ENCODE measurements at places on chromosomes 2 and 18.

GRCh38 chr2:237666606-237667005 lies 39.2 kb downstream of the LRRFIP1 start:
- no peak overlapping the region for H3K4me3 ChIP-seq
- no peak overlapping the region for H3K27ac ChIP-seq
- peaks cover 17% of the 10 kb centered on the region for H3K4me1 ChIP-seq
- DNase-seq = no peak
- no peaks in the 10 kb centered on the region for H3K36me3 ChIP-seq

DNA sequence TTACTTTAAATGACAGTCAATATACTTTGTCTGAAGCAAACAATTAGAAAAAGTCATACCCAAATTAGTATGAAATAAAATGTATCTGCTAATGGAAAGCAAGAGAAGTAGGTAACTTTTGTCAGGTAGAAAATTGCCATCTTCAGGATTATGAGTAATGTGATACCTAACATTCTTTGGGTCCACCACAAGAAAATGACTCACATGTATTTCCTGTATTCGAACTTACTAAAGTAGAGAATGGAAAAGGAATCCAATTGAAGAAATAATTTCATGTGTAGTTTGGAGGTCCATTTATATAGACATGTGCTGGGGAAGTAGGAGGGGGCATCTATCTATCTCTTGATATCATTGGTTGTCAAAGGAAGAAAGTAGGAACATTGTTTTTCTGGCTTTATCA lies 636.2 kb upstream of the CHAC2 start:
- H3K4me3 ChIP-seq = no peak overlapping the region
- DNase-seq = no peak
- no peaks in the 10 kb centered on the region for H3K36me3 ChIP-seq
- H3K27ac ChIP-seq = no peak overlapping the region
- no peaks in the 10 kb centered on the region for H3K27me3 ChIP-seq

DNA sequence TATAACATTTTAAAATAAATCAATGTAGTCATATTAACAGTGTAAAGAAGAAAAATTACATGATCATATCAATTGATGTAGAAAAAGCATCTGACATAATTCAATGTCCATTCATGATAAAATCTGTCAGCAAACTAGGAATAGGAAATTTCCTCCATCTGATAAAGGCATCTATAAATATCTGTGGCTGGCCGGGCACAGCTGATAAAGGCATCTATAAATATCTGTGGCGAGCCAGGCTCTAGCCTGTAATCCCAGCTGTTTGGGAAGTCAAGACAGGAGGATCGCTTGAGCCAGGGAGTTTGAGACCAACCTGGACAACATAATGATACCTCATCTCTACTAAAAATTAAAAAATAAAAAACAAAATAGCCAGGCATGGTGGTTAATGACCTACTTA lies 18.1 kb upstream of the RANBP2 start:
- H3K36me3 ChIP-seq = no peaks in the 10 kb centered on the region
- no peak overlapping the region for H3K4me3 ChIP-seq
- no peaks in the 10 kb centered on the region for H3K27me3 ChIP-seq
- no peak overlapping the region for H3K27ac ChIP-seq

DNA sequence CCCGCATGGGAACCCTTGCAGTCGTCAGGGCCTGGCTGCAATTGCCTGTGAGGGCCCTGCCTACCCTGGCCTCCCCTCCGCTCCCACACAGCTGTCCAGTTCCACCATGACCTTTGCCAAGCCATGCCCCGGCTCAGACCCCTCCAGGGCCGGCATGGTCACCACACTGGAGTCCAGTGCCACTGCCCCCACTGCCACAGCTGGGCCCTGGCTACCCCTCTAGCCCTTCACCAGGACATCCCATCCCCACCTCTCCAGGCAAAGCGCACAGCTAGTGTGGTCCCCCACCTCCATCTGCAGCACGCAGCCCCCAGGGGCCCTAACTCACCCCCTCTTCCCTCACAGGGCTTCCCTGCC lies 70.3 kb upstream of the SMAD7 start:
- no peak overlapping the region for H3K27ac ChIP-seq
- H3K4me3 ChIP-seq = no peak overlapping the region
- no peaks in the 10 kb centered on the region for H3K27me3 ChIP-seq
- H3K36me3 ChIP-seq = no peaks in the 10 kb centered on the region

GRCh38 chr18:59957957-59958356 lies 58.2 kb downstream of the PMAIP1 start:
- H3K4me1 ChIP-seq = peaks cover 45% of the 10 kb centered on the region
- no peak for DNase-seq

DNA sequence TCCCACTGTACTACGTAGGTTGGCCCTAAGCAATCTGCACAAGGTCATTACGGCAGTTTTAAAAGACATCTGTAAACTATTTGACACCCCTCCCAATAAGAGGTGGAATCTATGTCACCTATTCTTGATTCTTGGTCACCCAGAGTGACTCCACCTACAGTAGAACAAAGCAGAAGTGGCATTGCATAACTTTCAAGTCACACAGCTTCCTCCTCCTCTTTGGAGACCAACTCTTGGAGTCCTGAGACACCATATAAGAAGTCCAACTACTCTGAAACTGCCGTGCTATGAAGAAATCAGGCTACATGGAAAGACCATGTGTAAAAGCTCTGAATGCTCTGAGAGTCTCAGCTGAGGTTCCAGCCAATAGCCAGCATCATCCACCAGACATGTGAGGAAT lies 253.5 kb upstream of the CDH20 start:
- H3K4me1 ChIP-seq = no peaks in the 10 kb centered on the region
- H3K4me3 ChIP-seq = no peak overlapping the region
- no peaks in the 10 kb centered on the region for H3K27me3 ChIP-seq
- no peak overlapping the region for H3K27ac ChIP-seq
- no peaks in the 10 kb centered on the region for H3K36me3 ChIP-seq

DNA sequence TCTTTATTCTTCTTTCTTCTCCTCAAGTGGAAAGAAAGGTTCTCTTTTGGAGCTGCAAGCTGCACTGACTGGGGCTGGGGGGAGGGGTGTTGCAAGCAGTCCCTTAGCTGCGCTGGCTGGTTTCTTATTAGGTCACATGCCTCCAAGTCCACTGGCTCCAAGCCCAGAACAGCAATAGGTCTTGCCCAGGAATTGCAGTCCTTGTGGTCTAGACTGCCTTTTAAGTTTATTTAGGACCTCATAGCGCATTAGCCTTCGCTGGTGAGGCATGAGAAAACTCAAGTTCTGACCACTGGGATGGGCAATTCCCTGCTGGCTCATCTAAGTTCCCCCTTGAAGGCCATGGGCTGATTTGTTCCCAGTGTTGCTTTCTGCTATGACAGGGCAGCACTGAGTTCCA lies 138.6 kb upstream of the SCN7A start:
- DNase-seq = no peak
- no peak overlapping the region for H3K4me3 ChIP-seq
- H3K4me1 ChIP-seq = no peaks in the 10 kb centered on the region
- no peaks in the 10 kb centered on the region for H3K36me3 ChIP-seq
- no peak overlapping the region for H3K27ac ChIP-seq
- no peaks in the 10 kb centered on the region for H3K27me3 ChIP-seq

- H3K4me1 ChIP-seq = peaks cover 12% of the 10 kb centered on the region
- H3K4me3 ChIP-seq = no peak overlapping the region
- H3K36me3 ChIP-seq = peaks cover 2% of the 10 kb centered on the region
- DNase-seq = no peak
- no peak overlapping the region for H3K27ac ChIP-seq
Observed at GRCh38 chr2:177348118-177348654, 44.4 kb upstream of the AGPS start.

GRCh38 chr2:174794851-174795374 lies 30.6 kb upstream of the CHRNA1 start:
- no peak overlapping the region for H3K4me3 ChIP-seq
- DNase-seq = no peak
- H3K4me1 ChIP-seq = no peaks in the 10 kb centered on the region
- H3K27ac ChIP-seq = no peak overlapping the region
- peaks cover 4% of the 10 kb centered on the region for H3K27me3 ChIP-seq
- H3K36me3 ChIP-seq = no peaks in the 10 kb centered on the region

DNA sequence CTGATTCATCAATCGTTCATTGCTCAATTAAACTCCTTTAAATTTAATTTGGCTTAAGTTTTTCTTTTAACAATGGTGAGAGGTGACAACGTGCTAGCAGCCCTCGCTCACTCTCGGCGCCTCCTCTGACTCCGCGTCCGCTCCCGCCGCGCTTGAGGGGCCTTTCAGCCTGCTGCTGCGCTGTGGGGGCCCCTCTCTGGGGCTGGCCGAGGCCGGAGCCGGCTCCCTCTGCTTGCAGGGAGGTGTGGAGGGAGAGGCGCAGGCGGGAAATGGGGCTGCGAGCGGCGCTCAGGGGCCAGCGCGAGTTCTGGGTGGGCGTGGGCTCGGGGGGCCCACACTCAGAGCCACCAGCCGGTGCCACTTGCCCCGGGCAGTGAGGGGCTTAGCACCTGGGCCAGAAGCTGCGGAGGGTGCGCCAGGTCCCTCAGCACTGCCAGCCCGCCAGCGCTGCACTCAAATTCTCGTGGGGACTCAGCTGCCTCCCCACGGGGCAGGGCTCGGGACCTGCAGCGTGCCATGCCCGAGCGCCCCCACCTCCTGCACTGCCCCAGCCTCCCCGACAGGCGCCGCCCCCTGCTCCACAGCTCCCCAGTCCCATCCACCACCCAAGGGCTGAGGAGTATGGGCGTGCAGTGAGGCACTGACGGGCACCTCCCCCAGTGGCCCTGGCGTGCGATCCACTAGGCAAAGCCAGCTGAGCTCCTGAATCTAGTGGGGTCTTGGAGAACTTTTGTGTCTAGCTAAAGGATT lies 19.6 kb downstream of the ANKMY1 start:
- no peaks in the 10 kb centered on the region for H3K27me3 ChIP-seq
- peaks cover 18% of the 10 kb centered on the region for H3K4me1 ChIP-seq
- no peak overlapping the region for H3K4me3 ChIP-seq
- peaks cover 34% of the 10 kb centered on the region for H3K36me3 ChIP-seq

DNA sequence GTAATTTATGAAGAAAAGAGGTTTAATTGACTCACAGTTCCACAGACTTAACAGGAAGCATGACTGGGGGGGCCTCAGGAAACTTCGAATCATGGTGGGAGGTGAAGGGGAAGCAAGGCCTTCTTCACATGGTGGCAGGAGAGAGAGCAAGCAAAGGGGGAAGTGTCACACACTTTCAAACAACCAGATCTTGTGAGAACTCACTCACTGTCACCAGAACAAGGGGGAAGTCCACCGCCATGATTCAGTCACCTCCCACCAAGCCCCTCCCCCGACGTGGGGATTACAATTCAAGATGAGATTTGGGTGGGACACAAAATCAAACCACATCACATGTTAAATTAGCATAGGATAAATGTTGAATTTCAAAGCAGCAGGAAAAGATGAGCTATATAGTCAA lies 56.2 kb downstream of the STRADB start:
- no peaks in the 10 kb centered on the region for H3K27me3 ChIP-seq
- H3K4me3 ChIP-seq = no peak overlapping the region
- H3K4me1 ChIP-seq = no peaks in the 10 kb centered on the region
- no peak for DNase-seq
- H3K27ac ChIP-seq = no peak overlapping the region

DNA sequence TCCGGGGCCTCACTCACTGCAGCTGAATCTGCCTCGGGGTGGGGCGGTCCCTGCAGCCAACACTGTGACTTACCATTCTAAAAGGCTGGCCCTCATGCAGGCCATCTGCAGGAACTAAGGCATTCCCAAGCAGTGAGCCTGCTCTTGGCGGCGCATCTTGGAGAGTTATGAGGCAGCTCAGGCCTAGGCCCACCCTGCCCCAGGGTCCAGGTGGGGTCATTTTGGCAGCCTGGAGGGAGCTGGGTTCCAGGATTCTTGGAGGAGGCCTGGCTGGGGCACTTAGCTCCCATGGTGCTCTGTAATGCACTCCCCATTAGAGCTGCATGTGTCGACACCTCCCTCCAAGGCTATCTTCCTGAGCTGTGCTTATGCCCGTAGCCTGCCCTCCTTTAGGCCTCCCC lies 14.8 kb upstream of the BIN1 start:
- no peaks in the 10 kb centered on the region for H3K36me3 ChIP-seq
- H3K27me3 ChIP-seq = peaks cover 3% of the 10 kb centered on the region
- H3K27ac ChIP-seq = no peak overlapping the region
- peaks cover 2% of the 10 kb centered on the region for H3K4me1 ChIP-seq
- no peak for DNase-seq
- no peak overlapping the region for H3K4me3 ChIP-seq

DNA sequence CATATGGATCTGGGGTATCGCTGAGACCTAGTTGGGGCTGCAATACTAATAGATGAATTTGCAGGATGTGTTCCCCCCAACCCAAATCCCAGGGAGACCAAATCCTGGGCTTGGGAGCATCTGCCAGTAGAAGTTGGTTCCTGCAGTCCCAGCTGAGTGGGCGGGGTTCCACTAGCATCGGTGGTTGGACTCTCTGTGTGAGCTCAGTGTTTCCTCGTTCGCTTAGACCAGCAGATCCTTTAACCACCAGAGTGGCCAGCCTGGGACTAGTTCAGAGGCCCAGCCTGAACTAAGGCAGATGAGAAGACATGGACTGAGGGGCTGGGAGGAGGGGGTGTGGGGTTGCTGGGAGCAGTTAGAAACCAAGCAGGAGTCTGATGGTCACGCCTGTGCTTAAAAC lies 40.7 kb downstream of the PCARE start:
- no peak for DNase-seq
- H3K4me1 ChIP-seq = peaks cover 16% of the 10 kb centered on the region
- no peak overlapping the region for H3K4me3 ChIP-seq
- no peaks in the 10 kb centered on the region for H3K27me3 ChIP-seq

DNA sequence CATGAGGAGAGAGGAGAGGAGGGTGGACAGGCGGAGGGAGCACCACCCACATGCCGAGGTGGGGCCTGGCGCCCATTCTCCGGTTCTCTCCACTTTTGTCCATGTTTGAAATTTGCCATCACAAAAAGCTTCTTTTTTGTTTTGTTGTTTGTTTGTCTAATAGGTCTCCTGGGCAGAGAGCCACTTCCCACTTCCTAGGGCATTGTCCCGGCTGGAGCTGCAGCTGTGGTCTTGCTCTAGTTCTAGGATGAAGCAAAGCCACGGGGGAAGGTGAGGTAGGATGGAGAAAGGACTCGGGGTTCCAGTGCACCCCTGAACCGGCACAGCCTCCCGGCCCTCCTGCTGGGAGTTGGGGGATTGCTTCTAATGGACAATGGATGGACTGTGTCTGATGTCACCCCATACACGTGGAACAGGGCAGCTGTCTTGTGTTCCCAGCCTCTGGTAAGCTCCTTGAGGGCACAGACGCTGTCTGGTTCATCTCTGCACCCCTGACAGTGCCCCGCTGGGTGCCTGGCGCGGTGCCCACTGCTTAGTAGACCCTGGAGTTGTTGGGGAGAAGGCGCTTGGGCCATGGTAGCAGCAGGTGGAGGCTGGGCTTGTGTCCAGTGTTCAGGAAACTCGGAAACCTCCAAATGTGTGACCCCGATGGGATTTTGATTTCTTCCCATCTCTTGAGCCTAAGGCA lies 278.4 kb downstream of the NDUFA10 start:
- no peak overlapping the region for H3K4me3 ChIP-seq
- no peaks in the 10 kb centered on the region for H3K36me3 ChIP-seq
- H3K27ac ChIP-seq = no peak overlapping the region
- H3K4me1 ChIP-seq = peaks cover 8% of the 10 kb centered on the region
- H3K27me3 ChIP-seq = no peaks in the 10 kb centered on the region
